ENCODE measurements at places on chromosomes 13 and 19. TPM values are rescaled to one million over a fixed set of nuclear protein-coding genes. Genes with fewer than 3 reads are reported as not detected.
A peak's percentile ranks its signal among the peaks of the same experiment; 100 is the strongest.

DNA sequence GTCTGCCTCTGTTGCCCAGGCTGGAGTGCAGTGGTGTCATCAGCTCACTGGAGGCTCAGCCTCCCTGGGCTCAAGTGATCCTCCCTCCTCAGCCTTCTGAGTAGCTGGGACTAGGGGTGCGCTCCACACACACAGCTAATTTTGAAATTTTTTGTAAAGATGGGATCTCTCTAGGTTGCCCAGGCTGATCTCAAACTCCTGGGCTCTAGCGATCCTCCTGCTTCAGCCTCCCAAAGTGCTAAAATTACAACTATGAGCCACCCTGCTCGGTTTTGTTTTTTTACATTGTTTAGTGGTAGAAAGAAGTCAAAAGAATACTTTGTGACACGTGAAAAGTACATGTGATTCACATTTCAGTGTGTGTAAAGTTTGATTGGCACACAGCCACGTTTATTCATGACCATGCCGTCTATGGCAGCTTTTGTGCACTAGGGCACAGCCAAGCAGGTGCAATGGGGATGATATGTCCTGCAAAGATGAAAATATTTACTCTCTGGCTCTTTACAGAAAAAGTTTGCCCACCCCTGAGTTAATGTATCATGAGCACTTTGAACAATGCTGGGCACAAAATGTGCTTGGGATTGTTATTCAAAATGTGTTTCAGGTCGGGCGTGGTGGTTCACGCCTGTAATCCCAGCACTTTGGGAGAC lies 16.2 kb upstream of the NFIC start:
- no peak for DNase-seq

DNA sequence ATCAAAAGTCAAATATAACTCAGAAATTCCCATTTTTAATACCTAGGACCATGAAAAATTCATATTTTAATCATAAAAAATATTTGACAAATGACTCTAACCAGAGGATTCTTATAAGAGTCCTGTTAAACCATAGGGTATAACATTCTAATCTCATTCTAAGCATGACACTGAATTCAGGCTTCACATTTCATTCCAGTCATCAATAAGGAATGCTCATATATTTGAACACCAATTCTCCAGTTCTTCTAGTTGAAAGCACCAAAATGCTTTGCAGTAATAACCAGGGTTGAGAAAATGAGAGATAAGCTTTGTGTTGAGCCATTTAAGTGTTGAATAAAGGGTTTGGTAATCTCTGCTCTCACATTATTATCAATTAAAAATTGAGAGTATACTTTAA lies 147.5 kb downstream of the VWA8 start:
- no peak for DNase-seq

The OR10H1 gene
- not detected for total RNA-seq

DNA sequence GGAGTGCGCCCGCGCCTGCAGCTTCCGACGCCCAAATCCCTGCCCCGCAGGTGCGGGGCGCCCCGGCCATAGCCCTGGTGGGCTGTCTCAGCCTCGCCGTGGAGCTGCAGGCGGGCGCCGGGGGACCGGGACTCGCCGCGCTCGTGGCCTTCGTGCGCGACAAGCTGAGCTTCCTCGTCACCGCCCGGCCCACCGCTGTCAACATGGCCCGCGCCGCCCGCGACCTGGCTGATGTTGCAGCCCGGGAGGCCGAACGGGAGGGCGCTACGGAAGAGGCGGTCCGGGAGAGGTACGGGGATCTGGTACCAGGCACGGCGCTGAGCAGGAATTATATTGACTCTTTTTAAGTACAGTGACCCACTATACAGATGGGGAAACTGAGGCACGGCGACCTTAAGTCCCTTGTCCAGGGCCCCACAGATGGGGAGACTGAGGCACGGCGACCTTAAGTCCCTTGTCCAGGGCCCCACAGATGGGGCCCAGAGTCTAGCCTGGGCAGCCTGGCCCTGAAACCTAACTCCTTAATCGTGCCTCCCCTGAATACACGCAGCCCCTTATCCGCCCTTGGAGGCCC lies 586 bp downstream of the MRI1 start:
- no peak for DNase-seq

DNA sequence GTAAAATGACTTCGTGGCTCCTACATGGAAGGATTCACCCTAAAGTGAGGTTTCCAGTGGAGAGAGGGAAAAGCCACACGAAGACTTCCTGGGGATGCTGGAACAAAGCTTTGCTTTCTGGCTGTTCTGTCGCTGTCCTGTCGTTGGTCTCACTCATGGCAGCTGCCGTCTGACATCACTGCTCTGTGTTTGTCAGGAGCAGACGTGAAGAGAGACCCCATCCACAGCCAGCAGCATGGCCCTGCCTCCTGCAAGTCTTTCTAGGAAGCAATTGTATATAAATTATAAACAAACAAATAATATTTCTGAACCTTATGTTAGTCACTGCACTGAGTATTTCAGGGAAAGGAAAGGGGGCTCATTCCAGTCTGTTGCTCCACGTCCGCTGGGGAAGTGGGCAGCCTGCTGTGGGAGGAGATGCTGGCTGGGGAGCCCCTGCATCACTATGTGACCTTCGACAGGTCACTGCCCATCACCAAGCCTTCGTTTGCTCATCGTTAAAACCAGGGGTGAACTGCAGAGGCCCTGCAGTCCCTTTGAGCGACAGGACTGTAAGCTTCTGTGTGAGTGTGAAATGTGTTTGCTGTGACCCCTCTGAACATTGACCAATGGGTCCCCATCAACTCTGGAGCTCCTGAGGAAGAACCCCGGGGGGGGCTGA lies 151.0 kb downstream of the DCT start:
- DNase-seq, result no peak

- DNase-seq, result no peak
Measured at GRCh38 chr13:49444524-49445395, 686 bp downstream of the SETDB2 start.

- DNase-seq, result peak; percentile 69
Measured at GRCh38 chr13:29702912-29703351, 107.4 kb upstream of the SLC7A1 start.

DNA sequence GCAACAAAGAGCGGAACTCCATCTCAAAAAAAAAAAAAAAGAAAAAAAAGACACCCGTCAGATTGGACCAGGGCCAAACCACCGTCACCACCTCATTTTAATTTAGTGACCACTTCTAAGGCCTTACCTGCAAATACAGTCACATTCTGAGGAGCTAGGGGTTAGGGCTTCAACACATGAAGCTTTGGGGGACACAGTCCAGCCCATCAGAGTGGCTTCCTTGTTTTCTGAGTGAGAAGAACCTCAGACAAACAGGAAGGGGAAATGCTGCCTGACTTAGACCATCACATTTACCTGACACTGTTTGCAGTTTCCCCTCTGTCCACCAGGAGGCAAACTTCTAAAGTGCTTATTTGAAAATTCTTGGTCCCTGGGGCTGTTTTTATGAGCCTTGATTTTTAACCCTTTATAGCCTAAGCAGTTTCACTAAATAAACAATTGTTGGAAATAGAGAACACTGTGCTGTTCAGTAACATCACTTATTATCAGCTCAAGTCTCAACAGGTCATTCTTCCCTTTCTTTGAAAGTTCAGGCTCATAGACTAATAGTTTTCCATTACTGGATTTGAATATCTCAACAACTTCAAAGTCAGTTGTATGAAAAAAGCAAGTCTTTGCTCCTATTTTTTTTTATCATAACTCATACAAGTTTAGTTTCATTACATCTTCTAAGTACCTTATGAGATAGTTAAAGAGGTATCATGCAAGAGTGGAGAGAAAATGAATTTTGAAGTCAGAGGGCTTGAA lies 74.9 kb upstream of the WASF3 start:
- DNase-seq, result peak; percentile 74

- DNase-seq, result peak; percentile 45
Measured at GRCh38 chr13:43058318-43058674, 34.9 kb downstream of the DNAJC15 start.

Measured in H9 (cell line).